ENCODE measurements at places on chromosomes 4 and X.
A peak's percentile ranks its signal among the peaks of the same experiment; 100 is the strongest.

GRCh38 chr4:135418353-135418752 lies 1216.8 kb upstream of the PABPC4L start:
- no peak for DNase-seq

DNA sequence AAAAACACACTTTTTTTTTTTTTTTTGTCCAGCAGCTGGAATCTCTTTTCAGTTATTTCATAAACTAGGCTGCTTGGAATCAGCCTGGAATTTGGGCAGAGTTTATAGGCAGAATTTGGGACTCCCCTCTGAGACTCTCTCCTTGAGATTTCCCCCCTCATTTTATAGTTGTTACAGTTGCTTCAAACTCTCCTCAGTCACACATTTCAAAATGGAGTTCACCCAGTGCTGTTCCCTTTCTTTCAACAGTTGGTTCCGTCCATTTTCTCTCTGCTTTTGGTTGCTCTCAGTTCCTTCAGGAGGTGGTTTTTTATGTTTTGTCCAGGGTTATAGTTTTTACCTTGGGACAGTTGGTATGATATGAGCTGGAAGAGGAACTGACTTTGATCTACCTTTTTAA lies 27.5 kb downstream of the NSD2 start:
- DNase-seq, result no peak

GRCh38 chr4:114116861-114117260 lies 137.4 kb upstream of the ARSJ start:
- DNase-seq, result peak; percentile 40

DNA sequence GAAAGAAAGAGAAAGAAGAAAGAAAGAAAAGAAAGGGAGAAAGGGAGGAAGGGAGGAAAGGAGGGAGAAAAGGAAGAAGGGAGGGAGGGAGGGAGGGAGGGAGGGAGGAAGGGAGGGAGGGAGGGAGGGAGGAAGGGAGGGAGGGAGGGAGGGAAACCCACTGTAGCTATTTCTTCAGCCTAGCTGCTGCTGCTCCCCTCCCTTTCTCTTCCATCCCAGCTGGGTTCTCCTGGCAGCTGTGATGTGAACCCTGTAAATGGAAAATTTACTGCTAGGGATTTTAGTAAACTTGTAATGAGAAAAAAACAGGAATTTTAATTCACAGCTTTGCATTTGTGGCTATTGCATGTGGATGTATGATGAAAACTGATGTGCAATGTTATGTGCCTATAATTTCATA lies 8.0 kb downstream of the NR0B1 start:
- DNase-seq, result no peak

GRCh38 chr4:112818594-112818965 lies 181.6 kb downstream of the LARP7 start:
- DNase-seq, result no peak
